ENCODE measurements at places on chromosomes 5 and 9.

DNA sequence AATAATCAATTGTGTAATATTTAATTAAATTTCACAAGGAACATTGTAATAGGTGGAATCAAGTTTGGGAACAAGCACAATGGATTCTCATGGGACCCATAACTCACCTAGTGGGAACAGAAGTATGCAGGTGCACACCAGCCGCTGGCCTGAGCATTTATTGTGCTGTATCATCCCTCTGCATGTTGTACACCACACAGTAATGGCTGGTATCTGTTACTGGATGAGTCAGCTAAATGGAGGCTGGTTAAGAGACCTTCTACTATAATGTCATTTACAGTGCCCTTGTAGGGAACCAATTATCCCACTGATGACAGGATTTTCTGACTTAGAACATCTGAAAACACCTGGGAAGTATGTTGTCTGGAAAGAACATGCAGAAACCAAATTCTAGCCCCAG lies 3.2 kb upstream of the MAP3K1 start:
- no peak for DNase-seq

GRCh38 chr5:3546028-3546427 lies 49.6 kb upstream of the IRX1 start:
- DNase-seq: no peak

GRCh38 chr5:88818296-88818695 lies 64.7 kb downstream of the MEF2C start:
- no peak for DNase-seq

GRCh38 chr9:100485196-100485595 lies 12.2 kb downstream of the TMEFF1 start:
- DNase-seq: no peak

DNA sequence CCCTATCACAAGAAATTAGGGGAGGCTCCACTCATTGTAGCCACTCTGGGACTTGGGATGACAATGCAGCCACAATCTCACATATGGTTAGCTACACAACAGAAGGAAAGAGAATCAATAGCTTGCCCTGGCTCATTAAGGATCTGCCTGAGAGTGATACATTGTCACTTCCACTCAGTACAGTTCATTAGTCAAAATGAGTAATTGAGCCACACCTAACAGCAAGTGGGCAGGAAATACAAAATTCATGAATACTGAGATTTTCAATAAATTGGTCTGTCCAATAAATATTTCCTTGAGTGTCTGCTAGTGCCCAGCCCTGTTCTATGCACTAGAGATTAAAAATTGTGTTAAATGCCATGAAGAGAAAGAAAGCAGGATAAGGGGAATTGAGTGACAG lies 231.3 kb upstream of the NR4A3 start:
- DNase-seq: no peak

DNA sequence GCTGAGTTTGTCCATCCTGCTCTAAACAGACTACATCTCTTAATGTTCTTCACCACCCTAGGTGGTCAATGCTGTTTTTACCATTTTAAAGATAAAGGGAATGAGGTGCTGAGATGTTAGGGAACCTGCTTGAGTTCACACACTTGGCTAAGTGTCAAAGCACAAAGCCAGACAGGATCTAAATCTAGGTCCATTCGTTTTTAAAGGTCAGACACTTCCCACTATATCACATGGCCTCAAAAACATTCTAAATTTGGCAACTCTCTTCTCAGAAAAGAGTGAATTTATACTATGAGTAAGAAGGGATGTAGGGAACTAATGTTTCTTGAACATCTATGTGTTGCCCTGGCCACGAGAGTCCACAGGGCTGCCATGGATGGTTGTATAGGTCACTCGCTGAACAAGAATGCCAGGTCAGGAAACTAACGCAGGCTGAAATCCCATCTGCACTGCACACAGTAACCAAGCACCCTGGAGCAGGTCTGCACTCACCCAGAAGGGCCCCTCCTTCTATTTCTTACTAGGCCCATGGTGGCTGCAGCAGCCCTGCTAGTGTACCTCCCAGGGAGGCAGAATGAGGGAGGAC lies 213.0 kb downstream of the SPOCK1 start:
- DNase-seq: no peak

DNA sequence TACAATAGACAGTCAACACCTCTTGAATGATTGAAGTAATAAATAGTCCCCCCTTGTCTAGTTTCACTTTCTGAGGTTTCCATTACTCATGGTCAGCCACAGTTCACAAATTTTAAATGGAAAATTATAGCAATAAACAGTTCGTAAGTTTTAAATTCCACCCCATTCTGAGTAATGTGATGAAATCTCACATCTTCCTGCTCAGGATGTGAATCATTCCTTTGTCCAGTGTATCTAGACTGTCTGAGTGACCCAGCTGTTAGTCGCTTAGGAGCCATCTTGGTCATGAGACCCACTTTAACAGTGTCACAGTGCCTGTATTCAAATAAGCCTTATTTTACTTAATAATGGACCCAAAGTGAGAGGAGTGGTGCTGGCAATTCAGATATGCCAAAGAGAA lies 311.6 kb upstream of the PRR16 start:
- peak; percentile 67 for DNase-seq

DNA sequence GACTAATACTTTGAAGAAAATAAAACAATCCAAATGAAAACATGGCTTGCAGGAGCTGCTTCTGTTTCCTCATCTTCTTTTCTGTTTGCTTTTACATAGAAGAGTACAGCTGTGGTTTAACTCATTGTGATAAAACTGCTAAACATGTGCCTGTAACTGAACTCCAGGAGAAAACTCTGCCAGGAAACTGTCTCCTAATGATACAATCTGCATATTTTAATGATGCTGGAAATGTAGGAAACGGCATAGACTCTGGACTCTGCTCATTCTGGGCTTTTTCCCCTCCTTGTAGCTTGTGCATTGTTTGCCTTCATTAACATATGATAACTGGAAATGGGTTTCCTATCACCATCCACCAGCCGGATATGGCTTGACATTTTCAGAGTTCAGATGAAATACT lies 813.3 kb upstream of the WWC1 start:
- no peak for DNase-seq

- no peak for DNase-seq
Observed at GRCh38 chr9:98686961-98687855, 21.5 kb downstream of the GABBR2 start.

DNA sequence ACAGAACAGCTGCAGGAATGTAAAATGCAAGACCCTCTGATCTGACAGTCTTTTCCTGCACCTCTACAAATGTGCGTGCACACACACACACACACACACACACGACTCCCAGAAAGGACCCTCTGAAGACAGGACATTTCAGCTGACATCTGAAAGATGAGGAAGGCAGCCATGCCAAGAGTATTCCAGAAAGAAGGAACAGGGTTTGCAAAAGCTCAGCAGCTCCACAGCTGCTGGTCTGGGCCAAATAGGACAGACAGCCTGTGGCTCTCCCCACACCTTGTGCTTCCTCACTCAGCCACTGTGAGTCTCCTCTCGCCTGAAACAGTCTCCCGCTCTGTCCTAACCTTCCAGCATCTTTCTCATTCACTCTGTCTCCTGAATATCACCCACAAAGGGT lies 189.0 kb downstream of the PALM2AKAP2 start:
- DNase-seq: no peak

GRCh38 chr9:116942593-116943061 lies 255.5 kb downstream of the TRIM32 start:
- no peak for DNase-seq

DNA sequence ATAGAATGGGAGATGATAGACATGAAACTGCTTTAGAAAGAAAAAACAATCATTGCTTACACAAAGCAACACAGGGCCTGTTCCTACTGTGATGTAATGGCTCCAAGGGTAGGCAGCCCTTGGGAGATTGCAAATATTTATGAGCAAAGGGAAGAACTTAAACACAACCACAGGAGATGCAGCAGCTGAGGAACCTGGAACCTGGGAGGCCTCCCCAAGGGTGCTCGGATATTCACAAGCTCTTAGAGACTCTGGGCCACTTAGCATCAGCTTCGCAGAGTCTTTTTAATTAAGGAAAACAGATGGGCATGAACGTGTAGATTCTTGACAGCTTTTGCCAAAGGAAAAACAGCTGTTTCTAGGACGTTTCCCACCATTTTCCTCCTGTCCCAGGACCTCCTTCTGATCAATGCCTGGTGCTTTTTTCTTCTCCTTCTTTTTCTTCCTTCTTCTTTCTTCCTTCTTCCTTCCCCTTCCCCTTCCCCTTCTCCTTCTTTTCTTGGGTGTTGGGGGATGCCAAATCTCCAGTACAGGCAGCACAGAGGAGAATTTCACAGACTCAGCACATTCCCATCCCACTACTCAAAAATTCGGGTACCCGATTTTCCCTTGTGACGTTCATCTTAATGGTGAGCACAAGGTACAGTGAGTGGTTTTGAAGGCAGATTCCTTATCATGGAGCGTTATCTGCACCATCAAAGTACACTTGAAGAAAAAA lies 28.1 kb upstream of the TCF7 start:
- DNase-seq: no peak

DNA sequence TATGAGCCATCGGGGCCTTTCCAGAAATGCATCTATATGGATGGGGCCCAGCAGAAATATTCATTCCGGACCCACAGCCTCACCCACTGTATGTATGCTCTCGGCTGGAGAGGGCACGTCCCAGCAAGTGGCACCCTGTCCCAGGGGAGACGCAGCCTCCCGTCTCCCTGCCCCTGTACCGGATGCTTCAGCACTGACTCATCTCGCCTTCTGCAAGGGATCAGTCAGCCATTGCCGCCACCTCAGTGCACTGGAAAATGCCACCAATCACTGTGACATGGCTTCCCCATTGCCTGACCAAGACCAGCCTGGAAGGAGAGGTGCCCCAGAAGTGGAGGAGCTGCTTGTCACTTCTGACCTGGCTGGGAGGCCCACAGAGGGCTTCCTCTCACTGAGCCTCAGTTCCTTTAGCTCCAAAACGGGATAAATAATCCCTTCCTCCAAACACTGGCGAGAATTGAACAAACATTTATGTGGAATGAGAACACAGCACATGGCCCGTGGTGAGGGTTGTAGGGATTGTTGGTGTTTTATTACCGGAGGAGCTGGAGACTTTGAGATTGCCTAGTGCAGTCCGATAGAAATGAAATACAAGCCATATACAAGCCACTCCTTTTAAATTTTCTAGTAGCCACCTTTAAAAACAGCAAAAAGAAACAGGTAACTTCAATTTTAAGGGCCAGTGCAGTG lies 43.9 kb upstream of the ORM1 start:
- DNase-seq: peak; percentile 64

DNA sequence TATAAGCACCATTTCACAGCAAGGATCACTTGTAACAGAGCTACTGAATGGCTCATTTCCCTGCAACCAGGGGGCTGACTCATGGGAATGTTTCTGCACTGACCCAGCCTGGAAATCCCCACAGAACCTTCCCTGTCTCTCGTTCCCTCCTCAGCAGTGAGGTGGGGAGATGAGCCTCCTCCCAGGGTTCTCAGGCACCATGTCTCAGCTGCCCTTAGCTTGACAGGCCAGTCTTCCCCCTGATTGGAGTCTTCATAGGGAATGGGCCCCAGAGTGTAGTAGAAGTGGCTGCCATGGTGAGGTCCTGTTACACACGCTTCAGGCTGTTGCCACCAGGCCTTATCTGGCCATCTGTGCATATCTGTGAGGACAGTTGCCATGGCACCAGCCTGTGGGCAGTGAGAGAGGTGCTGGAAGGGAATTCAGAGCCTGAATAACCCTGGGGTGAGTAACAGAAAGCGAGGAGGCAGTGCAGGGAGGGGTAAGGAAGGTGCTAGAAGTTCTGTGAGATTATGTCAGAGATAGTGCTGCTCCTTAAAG lies 324.4 kb downstream of the ENC1 start:
- peak; percentile 92 for DNase-seq

GRCh38 chr5:80060966-80061365 lies 25.8 kb downstream of the THBS4 start:
- no peak for DNase-seq

GRCh38 chr5:145941096-145941447 lies 4.7 kb downstream of the SH3RF2 start:
- no peak for DNase-seq

Measured in AG04449 (cell line).